ENCODE measurements at places on chromosomes 12 and 14.

- peak; percentile 53 for DNase-seq
Observed at GRCh38 chr14:99732436-99733210, 48.5 kb downstream of the CYP46A1 start.

DNA sequence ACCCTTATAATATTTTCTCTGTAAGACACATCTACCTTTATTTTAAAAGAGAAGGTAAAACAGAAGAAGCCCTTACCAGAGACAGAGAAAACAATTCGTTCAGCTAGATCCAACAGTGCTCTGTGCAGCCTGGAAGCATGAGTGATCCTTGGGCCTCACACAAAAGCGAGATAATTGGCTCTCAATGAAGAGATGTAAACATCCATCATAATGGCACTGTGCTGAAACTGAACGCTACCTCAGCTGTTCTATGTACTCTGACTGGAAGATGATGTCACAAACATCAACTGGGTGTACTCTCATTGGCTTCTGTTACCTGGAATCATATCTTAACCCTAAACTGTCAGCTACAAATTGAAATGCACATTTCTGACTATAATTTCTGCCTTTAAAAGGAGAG lies at the start of gene MGAT4C:
Gene MGAT4C (minus strand): TSS at position 229 of the 400 bp plus-strand sequence.
- DNase-seq = no peak

- no peak for DNase-seq
Observed at GRCh38 chr12:107368586-107368985, 275.2 kb upstream of the CRY1 start.

- no peak for DNase-seq
Observed at GRCh38 chr12:44294649-44295048, 458.8 kb downstream of the TMEM117 start.

DNA sequence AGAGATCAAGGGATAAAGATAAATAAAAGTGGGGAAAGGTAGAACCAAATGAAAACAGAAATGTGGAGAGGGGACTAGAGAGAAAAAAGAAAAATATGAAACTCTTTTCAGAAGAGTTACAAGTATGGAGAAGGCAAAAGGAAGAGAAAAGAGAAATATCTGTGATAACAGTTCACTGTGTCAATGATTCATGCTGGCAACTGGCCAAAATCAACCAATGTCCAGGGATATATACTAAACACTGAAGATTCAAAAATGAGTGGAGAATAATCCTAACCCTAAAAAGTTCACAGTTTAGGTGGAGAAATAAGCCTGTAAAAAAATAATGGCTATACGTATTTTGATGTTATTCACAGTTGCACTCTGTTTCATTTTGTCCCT lies 372.3 kb upstream of the KITLG start:
- no peak for DNase-seq

DNA sequence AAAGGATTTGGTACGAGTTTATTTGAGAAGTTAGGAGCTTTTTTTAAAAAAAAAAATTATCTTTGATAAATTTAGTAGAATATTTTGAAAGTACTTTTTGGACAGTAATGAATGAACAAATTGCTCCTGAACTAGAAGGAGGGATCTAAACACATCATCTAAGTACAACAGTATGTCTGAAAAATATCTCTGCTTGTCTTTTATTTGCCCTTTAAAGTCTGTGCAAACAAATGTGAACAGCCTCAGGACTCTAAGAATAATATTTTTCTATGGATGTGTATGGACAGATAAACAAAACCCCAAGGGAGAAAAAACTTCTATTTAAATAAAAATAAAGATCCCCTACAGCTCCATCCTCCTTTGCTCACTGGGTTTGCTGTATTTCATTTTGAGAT lies 19.5 kb downstream of the FBXL14 start:
- no peak for DNase-seq

- DNase-seq = no peak
Observed at GRCh38 chr14:33063521-33063920, 124.8 kb downstream of the NPAS3 start.

- DNase-seq = no peak
Observed at GRCh38 chr14:104805326-104805678, 4.4 kb downstream of the ZBTB42 start.

GRCh38 chr14:98974113-98974512 lies 297.9 kb downstream of the BCL11B start:
- no peak for DNase-seq

GRCh38 chr14:52769887-52770286 lies 21.5 kb downstream of the GNPNAT1 start:
- DNase-seq = no peak

DNA sequence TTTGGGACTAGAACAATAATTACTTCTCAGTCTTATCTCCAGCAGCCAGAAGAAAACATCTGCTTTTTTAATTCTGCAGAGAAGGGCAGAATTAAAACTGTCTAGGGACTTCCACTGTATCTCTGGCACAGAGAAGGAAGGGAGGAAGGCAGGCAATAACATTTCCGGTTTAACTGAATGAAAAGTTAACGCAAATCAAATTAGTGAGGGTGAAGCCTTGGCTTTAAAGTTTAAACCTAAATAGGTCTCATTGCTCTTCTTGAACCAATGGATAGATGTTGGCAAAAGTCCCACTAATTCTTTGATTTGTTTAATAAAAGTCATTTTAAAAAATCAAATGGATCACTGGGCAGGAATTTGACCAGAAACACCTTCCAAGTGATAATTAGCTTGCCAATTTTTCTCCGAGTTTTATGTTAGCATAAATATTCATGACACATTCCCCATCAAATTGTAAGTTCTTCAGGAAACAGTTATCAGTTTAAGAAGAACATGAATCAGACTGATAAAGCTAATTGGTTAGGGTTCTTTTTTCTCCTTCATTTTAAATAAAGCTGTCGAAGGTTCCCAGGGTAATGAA lies 181.9 kb downstream of the SLC15A5 start:
- no peak for DNase-seq

- DNase-seq = no peak
Observed at GRCh38 chr14:64614166-64614565, 64.4 kb downstream of the PPP1R36 start.

DNA sequence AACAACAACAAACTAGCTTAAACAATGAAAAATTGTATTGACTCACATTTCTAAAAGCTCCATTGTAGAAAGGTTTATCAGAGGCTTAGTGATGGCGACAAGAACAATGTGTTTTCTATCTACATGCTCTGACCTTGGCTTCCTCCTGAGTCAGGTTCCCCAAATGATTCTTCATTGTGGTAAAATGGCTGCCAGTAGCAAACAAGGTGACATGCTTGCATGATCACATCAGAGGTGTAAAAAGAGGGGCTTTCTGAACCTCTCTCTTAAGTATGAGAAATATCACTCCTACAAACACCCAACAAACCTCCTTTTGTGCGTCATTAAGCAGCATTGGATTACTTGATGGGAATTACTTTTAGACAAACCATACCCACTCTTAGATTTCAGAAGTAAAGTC lies 252.4 kb upstream of the SYT1 start:
- no peak for DNase-seq

GRCh38 chr14:42469637-42470426 lies 863.2 kb downstream of the LRFN5 start:
- no peak for DNase-seq
